ENCODE measurements at places on chromosomes 13 and 19. TPM values are rescaled to one million over a fixed set of nuclear protein-coding genes. Genes with fewer than 3 reads are reported as not detected.

Gene KLK2
- not detected for total RNA-seq

Gene NLRP7
- not detected for total RNA-seq

Gene BCAM
- total RNA-seq: 57.2 TPM

Gene RPS28
- total RNA-seq: 516 TPM

Gene NAXD
- 17.2 TPM for total RNA-seq

Gene DCLK1
- 36.1 TPM for total RNA-seq

Gene CCL25
- not detected for total RNA-seq

Gene MEGF8
- total RNA-seq: 13.5 TPM

Gene USPL1
- 18.4 TPM for total RNA-seq

Gene JUNB
- 1,161 TPM for total RNA-seq

Gene GZMM
- not detected for total RNA-seq

Gene JSRP1
- total RNA-seq: not detected

Gene RNF17
- total RNA-seq: not detected
